ENCODE measurements at places on chromosomes 2 and 18.

DNA sequence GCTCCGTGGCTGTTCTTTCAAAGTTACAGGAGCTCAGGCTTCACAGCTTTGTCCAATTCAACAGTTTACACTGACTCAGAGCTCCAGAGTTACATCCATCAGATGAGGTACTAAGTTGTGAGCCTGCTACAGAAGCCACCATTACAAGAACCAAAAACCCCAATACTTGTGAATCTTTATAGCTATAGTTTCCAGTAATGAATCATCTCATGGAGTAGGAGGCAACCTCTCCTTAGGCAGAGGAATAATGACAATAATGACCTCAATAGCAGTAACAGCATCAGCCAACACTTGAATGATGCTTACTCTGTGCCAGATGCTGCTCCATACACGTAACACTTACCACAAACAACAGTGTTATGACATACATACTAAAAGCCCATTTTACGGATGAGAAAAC, 3.6 kb downstream of the ZC3H8 start:
- no peak for DNase-seq

- DNase-seq: no peak
Measured at GRCh38 chr2:12672711-12673315, 43.9 kb upstream of the TRIB2 start.

DNA sequence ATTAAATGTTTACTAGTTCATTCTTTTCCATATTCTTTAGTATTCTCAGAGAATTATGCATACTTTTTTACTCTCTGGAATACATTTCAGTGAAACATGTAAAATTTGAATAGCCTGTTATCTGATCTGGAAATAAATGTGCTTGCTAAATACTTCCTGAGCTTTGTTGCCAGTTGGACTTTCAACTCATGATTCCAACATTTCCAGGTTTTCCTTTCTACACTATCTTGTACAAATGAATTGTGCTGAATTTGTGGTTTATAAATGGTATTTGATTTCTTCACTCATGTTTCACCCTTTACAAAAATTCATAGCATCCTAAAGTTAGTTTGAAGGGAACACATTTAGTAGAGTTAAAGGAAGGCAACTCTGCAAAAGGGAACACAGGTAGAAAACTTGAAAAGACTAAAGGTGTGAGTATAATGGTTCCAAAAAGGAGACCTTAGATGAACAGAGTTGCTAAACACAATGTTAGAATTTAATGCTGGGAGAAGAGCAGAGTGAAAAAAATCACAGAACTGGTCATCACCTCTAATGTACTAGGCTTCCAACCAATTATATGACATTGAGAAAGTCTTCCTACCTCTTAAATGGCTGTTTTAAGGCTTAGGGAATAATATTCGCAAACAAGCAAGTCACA, 28.6 kb downstream of the SYT4 start:
- DNase-seq: no peak

DNA sequence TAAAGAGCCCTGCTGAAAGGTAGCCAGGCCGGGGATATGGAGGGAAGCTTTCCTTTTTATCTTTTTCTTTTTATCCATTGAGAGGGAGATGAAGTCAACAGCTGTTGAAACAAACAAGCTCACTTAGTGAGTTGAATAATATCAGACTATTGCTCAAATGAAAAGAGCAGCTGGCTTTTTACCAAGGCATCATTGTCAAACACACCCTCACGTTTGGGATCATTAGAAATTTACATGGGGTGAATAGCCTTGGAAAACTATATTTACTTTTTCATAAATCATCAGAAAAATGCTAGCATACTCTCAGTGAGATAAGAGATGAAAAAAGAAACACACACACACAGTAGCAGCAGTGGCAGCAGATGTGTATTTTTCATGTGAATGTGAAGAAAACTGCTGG, 71.5 kb upstream of the HNMT start:
- DNase-seq: peak; percentile 13

GRCh38 chr18:21254576-21254975, 12.5 kb downstream of the GREB1L start:
- no peak for DNase-seq

- DNase-seq: no peak
Measured at GRCh38 chr18:53324353-53324752, 900.1 kb downstream of the MBD2 start.

DNA sequence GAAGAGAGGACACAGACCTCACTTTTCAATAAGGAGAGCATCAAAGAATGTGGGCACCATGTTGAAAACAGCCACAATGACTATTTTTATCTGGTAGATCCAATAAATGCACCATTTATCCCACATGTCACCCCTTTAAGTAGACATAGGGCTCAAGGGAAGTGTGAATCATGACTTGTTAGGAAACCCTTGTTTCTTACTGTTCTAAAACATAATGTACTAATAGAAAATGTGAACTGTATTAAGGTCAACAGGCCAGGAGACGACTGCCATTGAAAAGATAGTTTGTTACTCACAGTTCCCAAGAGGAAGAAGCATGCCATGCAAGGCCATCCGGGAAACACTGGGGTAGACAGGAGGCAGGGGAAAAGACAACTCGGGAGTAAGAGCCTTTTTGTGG, 137.7 kb downstream of the EN1 start:
- DNase-seq: no peak
